ENCODE measurements at places on chromosomes 5 and 9.
A peak's percentile ranks its signal among the peaks of the same experiment; 100 is the strongest.

DNA sequence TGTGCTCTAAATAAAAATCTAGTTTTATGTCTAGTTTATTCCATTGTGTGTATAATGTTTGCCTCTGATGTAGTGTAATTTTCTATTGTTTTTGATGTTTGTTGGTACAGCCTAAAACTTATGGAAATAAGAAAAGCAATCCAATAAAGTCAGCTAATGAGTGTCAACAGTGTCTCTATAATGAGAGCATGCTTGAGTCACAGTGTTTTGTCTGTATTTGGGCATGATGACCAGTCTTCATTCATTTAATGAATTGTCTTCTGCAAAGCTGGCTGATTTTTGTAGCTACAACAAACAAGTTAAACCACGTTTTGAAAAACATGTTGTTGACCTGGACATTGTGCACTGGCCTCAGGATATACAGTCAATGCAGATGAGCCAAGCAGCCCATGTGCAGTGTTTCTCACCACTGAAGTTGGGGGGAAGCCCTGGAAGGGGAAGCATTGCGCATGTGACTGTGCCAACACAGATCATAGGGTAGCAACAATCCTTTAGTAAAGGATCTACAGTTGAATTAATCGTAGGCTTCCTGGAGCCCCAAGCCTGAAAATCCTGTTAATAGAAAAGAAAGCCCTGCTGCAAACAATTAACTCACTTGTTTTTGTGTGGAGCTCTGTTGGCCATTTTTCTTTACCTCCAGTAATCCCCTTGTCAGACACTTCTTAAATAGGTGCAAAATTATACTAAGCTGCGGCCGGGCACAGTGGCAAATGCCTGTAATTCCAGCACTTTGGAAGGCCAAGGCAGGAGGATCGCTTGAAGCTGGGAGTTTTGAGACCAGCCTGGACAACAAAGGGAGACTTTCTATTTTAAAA is 88.0 kb downstream of the INIP start:
- no peak for DNase-seq

DNA sequence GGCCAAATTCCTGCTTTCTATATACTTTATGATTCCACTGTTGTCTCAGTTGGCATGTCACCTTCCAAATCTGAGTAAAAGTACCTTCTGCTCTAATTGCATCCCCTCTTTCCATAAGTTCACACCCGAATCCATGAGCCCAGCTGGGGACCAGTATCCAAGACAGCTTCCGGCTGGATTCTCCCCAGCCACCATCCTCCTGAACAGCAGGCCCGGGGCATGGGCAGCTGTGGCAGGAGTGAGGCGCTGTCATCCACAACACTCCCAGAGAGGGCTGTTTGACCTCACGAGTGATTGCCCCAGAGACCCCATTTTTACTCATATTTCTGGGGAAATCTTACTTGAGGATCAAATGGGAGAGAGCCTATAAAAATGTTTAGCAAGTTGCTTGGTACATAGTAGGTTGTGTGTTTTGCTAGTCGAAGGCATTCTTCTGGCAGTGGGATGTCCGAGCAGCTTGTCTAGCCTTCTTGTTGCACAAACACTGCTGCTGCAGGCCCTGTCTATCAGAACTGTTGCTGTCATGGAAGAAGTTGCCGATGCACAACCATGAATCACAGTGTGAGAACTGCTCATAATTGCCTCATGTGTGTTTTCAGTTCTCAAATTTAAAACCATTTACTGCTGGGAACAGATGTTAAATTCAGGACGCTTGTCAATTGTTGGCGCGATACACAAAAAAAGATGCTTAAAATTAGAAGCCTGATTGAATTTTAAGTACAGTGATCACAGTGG is 93.8 kb downstream of the HSPA4 start:
- no peak for DNase-seq

GRCh38 chr5:8813180-8813579 is 732.7 kb downstream of the SEMA5A start:
- DNase-seq, result peak; percentile 20

DNA sequence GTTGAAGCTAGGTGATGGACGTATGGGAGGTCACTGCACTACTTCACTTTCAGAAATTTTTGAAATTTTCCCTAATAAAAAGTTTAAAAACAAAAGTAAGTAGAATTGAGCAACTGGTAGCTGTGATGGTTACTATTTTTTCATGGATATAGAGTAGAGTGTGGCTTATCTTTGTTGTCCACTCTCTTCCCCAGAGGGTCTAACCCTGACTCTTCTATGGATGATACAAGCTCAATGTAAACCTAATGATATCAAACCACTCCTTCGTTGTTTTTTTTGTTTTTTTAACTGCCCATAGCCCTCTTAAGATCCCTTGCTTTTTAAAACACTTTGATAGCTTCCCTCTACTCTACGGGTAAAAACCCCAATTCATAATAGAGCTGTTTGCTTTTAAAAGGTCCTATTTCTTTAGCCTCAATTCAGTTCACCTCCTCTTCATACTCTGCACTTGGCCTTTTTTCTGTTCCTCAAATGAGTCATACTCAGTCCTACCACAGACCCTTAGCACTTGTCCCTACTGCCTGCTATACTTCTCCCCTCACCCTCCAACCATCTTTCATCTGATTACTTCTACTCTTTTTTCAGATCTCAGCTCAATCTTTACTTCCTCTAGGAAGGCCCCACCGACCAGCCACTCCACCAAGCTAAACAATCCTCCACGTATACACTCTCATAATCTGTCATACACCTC is 2.6 kb downstream of the HDAC3 start:
- no peak for DNase-seq

DNA sequence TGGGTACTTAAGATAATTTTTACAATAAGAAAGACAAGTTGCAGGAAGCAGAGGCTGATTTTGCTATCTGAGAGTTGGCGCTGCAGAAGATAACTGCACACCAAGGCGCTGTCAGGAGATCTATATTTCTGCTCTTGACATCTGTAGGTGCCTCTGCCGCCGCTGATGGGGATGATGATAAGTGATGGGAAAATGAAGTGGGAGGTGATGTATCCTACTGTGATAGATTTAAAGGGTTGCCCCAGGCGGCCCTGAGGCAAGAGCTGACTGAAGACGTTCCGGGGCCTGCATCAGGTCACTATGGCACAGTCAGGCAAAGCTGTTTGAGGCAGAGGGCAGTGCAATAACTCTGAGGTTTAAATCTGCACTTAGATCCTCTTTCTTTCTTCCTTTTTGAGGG is 78.1 kb downstream of the SNCAIP start:
- DNase-seq, result no peak

DNA sequence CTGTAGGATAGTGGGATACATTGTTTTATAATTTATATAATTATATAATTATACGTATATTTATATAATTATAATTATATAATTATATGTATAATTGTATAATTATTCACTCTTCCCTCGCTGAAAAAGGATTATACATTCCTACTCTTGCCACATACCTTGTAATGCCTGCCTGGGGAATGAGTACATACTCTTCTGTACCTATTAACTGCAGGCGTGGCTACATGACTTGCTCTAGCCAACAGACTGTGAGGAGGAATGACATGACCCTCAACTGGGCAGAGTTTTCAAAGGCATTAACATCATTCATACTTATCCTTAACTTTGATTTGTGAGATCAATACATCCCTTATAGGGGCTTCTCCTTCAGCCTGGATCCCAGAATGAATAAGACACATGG is 19.1 kb downstream of the ERMP1 start:
- no peak for DNase-seq

GRCh38 chr9:92663126-92663525 is 6.8 kb downstream of the IPPK start:
- no peak for DNase-seq

DNA sequence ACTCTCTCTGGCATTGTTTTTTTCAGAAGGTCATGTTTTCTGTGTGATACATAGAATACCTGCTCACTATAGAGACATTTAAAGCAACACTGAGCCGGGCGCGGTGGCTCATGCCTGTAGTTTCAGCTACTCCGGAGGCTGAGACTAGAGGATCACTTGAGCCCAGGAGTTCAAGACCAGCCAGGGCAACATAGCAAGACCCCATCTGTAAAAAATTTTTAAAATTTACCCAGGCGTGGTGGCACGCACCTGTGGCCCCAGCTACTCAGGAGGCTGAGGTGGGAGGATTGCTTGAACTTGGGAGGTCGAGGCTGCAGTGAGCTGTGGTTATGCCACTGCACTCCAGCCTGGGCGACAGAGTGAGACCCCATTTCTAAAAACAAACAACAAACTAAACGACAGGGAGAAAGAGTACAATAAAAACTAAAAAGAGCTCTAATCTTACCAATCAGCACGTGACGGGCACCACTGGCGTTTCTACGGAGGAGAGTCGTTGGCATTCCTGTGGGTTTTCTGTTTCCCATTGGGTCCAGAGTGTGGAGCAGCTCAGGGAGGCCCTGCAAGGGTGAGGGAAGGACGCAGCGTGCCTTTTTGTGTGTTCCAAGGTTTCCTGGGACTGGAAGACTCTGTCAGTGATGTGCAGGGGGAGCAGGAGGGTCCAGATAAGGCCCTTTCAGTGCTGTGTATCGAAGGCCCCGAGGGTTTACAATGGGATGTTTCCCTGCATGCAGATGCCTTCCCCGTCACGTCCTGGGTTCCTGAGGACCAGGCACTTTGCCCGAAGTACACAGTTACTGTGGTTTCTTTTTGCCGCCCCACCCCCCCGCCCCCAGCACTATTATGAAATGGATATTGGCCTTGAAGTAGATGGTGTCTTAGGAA is 7.2 kb upstream of the RNU6ATAC start:
- DNase-seq, result no peak

DNA sequence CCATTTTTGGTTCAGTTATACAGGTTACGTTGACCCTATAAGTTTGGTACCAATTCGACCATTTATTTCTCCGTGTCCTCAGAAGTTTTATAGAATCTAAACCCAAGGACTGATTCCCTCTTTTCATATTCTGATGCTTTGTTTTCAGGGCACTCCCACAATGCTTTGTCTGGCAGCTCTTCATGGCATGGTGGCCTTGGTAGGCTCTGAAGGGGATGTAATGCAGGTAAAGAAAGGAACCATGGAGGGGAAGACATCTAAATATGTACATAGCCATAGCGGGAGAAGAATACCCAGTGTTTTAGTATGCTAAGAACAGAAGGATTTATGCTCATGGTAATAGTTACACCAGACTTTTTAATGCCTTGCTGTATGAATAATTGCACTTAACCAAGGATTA is 82.7 kb downstream of the HACD4 start:
- no peak for DNase-seq

DNA sequence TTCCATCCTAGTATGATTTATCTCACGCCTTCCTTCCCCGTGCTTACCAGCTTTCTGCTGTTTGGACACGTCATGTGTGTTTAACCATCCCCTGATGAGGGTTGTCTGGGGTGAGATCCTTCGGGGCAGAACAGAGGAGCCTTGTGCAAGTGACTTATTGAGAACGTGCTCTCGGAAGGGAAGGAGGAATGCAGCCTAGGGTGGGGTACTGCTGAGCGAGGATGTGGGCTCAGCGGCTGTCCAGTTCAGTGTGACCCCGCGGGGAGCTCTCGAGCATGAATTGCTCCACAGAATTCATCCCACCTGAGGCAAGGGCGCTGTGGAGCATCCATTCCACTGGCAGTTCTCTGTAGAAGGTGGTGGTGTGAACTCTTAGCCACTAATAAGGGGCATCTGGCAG is 4.0 kb downstream of the MYOZ3 start:
- no peak for DNase-seq

GRCh38 chr5:6435356-6435755 is 13.3 kb upstream of the UBE2QL1 start:
- DNase-seq, result no peak

- DNase-seq, result no peak
Measured at GRCh38 chr5:77104813-77105212, 17.7 kb upstream of the ZBED3 start.

DNA sequence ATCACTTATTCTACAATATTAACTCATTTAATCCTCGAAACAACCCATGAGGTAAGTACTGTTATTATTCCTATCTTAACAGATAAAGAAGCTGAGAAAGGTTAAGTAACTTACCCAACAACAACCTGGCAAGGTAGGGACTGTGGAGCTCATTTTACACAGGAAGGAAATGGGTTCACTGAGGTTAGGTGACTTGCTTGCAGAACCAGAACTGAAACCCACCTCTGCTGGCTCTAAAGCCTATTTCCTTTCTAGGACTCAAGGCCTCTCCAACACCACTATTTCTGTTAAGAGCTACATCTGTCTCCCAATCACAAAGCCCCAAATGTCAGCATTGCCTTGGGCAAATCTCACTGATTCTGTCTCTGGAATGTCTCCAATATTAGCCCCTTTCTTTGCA is 38.9 kb upstream of the IFNK start:
- DNase-seq, result no peak

- no peak for DNase-seq
Measured at GRCh38 chr9:84499969-84500582, 159.5 kb upstream of the SLC28A3 start.

DNA sequence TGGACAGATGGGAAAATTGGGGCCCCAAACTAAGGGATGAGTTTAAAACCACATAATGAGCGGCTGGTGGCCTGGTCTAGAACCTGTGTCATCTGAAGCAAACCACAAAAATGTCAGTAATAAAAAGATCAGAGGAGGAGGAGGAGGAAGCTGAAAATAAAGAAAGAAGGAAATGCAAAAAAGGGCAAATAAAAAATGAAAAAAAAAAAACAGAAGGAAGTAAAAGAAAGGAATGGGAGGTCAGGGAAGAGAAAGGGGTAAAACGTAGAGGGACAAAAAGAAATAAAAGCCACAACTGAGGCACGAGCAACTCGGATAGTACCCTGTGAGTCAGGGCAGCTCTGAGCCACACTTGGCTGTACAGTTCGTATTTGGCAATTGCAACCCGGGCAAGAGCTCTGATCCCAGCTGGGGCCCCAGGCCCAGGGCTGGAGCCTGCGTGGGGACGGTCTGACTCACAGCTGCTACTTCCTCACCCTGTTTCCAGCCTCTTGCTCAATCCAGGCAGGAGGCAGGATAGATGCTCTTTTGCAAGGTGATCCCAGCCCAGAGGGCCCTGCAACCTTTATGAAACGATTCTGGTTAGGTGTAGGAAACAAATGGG is 137.9 kb upstream of the TRIM32 start:
- DNase-seq, result peak; percentile 7

DNA sequence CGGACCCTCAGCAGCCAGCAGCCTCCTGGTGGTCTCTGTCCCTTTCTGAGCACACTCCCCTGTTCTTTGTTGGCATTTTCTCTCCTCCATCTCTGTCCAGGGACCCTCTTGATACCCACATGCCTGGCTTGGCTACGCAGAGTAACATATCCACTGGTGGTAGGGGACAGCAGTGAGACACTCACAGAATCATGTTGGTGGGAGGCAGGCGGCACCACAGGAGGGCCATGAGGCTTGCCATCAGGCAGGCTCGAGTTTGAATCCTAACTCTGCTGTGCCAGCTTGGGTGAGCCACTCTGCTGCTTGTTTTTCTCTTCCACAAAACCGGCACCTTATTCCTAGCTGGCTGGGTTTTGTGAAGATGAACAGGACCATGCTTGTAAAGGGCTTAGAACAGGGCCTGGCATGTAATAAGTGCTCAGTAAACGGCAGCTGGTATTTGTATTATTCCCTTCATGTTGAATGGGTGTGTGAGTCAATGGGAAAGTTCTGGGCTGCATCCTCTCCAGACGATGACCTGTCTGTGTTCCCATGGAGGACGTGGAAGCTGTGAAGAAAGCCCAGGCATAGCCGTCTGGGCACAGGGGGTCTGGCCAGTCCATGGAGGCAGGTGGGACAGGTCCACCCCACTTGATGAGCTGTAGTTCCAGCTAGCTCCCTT is 2.3 kb downstream of the COL27A1 start:
- DNase-seq, result no peak

- DNase-seq, result no peak
Measured at GRCh38 chr5:141858079-141858765, 20.0 kb downstream of the PCDH1 start.

GRCh38 chr5:169875091-169875728 is 105.1 kb downstream of the INSYN2B start:
- DNase-seq, result no peak

- no peak for DNase-seq
Measured at GRCh38 chr5:109701252-109701651, 11.5 kb downstream of the MAN2A1 start.
